Ovary (tissue), 10 donors: ENCODE measurements at places on chromosomes 2 and 18.

DNA sequence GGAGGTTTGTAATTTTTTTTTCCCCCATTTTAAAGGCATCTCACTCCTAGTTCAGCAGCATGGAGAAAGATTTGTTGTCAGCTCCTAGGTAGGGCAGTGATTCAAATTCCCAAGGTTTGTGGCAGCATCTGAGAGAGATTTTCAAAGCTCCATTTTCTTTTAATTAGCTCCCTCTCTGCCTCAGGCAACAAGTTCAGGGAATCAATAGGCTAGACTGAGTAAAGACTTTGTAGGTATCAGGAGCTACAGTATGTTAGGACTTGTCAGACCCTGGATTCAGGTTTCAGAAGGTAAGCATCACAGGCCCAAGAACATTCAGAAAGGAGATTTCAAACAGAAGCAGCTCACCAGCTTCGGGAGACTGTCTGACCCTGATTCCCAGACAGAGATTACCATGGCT, 273.3 kb upstream of the ERBB4 start:
- DNase-seq, result no peak

DNA sequence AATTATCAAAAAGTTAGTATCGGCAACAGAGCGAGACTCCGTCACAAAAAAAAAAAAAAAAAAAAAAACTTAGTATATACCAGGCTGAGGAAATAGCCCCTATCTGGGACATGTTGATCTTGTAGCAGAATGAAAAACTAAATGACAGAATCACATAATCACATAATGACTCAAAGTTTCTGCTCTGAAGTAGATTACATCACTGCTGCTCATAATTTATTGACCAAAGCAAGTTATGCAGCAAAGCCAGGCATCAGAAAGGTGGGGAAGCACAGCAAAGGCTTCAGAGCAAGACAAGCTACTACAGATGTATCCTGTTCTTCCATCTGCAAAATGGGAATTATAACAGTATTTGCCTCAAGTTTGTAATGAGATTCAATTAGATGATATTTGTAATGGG, 68.1 kb downstream of the BOD1L2 start:
- no peak for DNase-seq

DNA sequence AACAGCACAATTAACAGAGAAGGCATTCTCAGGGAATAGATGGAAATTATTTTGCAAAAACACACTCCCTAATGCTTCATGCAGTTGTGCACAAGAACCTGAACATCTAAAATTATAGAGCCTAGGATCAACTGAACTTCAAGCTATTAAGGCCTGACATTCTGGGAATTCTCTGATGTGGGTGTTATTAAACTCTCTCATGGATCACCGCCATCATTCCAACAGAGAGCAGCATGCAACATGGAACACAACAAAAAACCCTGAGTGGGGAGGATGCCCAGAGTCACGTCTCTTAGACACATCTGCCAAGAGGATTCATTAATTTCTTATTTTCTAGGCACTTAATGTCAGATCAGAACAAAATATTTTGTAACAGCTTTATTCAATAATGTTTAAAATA, 543.8 kb downstream of the ERBB4 start:
- no peak for DNase-seq

DNA sequence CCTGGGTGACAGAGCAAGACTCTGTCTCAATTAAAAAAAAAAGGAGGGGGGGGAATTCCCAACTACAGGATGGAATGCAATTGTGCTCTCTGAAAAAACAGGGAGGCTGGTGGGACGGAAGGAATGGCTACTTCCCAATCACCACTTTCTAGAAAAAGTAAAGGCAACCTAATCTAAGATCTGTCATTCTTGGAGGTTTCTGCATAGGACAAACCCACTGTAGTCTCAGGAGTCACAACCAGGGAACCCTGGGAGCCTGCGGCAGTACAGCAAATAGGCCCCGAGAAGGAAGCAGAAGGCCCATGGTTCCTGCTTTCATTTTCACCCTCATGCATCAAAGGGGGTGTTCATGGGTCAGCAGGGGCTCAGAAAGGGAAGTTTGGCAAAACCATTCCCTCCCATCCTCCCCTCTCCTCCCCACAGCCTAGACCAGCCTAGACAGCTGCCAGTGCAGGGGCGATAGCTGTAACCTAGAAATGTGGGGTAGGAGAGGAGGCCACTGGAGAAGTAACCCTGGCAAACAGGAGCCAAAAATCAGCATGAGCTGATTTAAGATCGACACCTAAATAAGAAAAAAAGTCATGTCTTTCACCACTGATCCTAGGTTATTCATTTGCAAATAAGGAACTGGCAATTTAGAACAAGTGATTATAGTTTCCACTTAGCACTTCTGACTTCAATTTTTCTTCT, 48.0 kb downstream of the TRABD2A start:
- DNase-seq, result no peak

GRCh38 chr2:236164925-236165841, 3.0 kb downstream of the GBX2 start:
- no peak for DNase-seq
